Suppressor macrophage treated with lipopolysaccharide for 1 hour (primary cell): ENCODE measurements at places on chromosomes 7 and 10.

DNA sequence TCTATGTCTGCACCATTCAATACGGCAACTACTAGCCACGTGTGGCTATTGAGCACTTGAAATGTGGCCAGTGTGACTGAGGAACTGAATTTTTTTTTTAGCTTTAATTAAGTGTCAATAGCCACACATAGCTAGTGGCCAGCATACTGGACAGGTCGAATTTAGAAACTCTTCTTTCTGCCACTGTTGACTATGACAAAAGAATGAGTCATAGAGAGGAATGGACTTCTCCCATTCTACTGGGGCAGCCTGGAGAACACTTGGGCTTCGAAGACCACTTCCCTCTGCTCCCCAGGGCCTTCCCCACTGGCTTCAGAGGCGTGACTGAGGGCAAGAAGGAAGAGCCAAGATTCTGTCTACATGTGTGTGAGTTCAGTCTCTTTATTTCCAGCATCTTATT lies 137.5 kb downstream of the SNX10 start:
- DNase-seq: peak; percentile 25

GRCh38 chr10:522350-522749 lies 167.1 kb downstream of the DIP2C start:
- DNase-seq: no peak

DNA sequence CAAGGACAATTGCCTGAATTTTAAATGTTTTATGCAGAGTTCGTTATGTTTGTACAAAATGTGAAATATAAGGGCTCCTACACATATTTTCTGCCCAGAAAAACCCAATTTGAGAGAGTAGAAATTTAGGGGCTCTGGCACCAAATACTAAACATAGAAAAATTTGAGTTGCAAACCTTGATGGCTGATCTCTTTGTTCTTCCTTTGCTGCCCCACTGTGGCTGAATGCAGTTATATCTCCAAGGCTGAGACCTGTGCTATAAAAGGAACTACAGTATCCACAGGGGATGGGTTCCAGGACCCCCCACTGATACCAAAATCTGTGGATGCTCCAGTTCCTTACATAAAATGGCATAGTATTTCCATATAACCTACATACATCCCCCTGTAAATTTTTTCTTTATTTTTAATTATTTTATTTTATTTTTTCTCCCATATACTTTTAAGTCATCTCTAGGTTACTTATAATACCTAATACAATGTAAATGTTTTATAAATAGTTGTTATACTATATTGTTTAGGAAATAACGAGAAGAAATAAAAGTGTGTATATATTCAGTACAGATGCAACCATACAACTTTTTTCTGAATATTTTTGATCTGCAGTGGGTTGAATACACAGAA lies 22.5 kb downstream of the CFAP43 start:
- DNase-seq: peak; percentile 70

- DNase-seq: no peak
Measured at GRCh38 chr7:44960011-44960580, 18.7 kb downstream of the MYO1G start.
